Stimulated activated CD8-positive, alpha-beta memory T cell treated with anti-CD3 and anti-CD28 coated beads, Interleukin-7, amount 100 ng/mL, for 1 hour (primary cell): ENCODE measurements at places on chromosomes 13 and 19.
A peak's percentile ranks its signal among the peaks of the same experiment; 100 is the strongest.

- peak; percentile 37 for DNase-seq
These were observed 1.5 kb upstream of the MYADM start for GRCh38 chr19:53865918-53866864.

DNA sequence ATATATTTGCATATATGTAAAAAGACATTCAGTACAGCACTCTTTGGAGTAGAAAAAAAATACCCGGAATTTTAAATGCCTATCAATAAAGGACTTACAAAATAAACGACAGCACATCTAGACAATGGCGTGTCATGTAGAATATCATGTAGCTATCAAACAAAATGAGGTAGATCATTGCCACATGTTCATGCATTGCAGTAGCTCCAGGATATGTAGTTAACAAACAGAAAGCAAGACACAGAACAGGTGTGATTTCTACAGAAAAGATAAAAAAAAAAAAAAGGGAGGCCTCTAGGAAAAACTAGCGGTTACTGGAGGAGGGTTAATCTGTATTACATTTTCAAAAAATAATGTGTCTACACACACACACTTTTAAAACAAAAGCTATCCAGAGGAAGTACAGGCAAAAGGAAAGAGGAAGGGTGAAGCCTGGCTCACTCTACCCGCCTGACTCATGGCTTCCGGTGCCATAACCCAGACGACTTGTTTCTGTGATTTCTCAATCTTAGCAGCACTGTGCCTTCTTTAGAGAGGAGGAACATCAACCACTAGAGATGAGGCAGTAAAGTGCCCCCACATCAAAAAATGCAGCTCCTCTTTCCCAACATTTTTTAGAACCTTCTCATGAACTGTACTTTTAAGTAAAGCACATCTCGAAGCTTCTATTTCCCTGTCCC is 6.9 kb downstream of the KCTD12 start:
- no peak for DNase-seq

GRCh38 chr19:17557466-17557865 is 2.0 kb downstream of the COLGALT1 start:
- no peak for DNase-seq

- DNase-seq, result no peak
These were observed 2.4 kb upstream of the CTXN1 start for GRCh38 chr19:7928334-7928706.

DNA sequence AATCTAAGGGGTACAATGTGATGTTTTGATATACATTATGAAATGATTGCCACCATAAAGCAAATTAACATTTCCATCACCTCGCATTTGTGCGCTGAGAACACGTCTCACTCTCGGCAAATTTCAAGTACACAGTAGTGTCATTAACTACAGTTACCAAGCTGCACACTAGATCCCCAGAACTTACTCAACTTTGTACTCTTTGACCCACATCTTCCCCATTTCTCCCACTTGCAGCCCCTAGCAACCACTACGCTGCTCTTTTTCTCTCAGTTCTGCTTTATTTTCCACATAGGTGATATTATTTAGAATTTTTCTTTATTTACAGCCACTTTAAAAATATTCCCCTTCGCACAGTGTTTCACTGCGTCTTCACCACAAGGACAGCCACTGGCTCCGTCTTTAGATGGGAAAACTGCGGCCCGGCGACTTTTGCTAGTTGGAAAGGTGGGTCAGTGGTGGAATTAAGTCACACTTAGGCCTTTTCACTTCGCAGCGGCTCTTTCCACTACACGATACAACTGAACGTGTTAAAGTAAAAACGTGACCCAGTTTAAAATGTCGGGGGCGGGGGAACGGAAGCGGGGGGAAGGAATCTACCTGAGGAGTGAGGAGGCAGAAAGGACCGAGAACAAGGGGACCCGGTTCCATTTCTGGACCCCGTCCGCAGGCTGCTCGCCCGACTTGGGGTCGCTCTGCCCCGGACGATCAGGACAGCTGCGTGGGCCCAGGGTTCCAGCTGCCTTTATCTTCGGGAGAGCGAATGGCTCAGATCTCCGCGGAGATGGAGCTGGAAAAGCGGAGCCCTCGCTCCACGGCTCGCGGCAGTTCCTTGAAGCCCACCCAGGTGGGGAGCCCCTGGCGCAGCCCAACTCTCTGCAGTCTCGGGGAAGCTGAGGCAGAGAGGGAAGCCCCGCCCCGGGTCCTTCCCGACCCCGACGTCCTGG is 486.1 kb downstream of the UQCRFS1 start:
- DNase-seq, result no peak

DNA sequence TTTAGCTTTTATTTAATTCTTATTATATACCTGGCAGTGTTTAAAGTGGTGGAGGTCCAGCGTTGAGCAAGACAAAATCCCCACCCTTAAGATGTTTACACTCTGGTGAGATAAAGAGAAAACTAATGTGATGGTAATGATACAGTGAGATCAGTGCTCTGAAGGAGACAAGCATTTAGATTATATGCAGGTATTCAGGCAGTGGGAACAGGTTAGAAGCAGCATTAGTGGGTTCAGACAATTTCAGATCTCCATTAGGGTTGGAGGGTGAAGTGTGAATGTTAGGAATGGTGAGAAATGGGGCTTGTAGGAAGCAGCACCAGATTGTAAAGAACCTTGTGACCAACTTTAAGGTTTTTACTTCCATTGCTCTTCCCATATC is 39.0 kb downstream of the PIBF1 start:
- DNase-seq, result no peak

DNA sequence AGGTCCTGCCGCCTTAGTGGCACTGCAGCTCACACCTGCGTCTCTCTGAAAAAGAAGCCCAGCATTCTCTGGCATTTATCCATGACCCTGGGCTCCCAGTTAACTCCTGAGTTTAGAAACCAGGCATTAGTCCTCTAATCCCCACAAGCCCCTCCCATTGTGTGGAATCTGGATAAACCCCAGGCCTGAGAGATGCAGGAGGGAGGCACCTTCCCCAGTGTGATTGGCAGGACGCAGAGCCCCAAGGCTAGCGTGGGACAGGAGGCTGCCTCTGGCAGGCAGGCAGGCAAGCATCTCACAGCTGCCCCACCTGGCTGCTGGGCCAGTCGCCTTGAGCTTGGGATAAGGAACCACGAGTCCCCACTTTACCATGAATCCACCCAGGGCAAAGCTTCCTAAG is 11.0 kb upstream of the SERPINE3 start:
- no peak for DNase-seq

- no peak for DNase-seq
These were observed 66.1 kb upstream of the C1QTNF9 start for GRCh38 chr13:24243302-24243701.

- no peak for DNase-seq
These were observed 34.4 kb upstream of the EPHX3 start for GRCh38 chr19:15266683-15267082.

DNA sequence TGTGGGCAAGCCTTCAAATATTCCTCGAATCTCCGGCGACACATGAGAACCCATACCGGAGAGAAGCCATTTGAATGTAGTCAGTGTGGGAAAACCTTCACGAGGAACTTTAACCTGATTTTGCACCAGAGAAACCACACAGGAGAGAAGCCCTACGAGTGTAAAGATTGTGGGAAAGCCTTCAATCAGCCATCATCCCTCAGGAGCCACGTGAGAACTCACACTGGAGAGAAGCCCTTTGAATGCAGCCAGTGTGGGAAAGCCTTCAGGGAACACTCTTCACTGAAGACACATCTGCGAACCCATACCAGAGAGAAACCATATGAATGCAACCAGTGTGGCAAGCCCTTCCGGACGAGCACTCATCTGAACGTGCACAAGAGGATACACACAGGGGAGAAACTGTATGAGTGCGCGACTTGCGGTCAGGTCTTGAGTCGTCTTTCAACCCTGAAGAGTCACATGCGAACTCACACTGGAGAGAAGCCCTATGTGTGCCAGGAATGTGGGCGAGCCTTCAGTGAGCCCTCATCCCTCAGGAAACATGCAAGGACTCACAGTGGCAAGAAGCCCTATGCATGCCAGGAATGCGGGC is 28.8 kb downstream of the ZNF333 start:
- DNase-seq, result no peak
